ENCODE measurements at places on chromosomes 3 and 15. TPM values are rescaled to one million over a fixed set of nuclear protein-coding genes. Genes with fewer than 3 reads are reported as not detected.

The TFRC gene
- total RNA-seq = 117 TPM

The ILDR1 gene
- total RNA-seq = 0.96 TPM

The KBTBD12 gene
- total RNA-seq = not detected

The RBPMS2 gene
- total RNA-seq = not detected

Measured in tracheal epithelial cell (primary cell).